M059J (cell line): ENCODE measurements at places on chromosomes 7 and 10. TPM values are rescaled to one million over a fixed set of nuclear protein-coding genes. Genes with fewer than 3 reads are reported as not detected.

DNA sequence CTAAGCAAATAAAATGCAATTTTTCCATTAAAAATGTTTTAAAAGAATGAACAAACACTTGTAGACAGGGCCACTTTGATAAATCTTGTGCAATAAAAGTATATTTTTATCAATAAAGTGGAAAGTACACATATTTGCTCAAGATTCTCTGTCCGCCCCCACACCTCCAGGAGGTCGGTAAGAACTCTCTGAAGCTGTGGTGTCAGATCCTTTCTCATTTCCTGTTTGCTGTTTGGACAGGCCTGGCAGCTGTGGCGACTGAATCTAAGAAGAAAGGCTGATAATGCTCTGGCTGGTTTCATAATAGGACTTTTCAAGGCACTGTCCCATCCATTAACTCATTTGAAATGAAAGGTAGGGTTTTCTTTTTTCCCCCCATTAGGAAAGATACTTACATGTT is 15.3 kb upstream of the ASB4 start:
- peak; percentile 47 for DNase-seq

DNA sequence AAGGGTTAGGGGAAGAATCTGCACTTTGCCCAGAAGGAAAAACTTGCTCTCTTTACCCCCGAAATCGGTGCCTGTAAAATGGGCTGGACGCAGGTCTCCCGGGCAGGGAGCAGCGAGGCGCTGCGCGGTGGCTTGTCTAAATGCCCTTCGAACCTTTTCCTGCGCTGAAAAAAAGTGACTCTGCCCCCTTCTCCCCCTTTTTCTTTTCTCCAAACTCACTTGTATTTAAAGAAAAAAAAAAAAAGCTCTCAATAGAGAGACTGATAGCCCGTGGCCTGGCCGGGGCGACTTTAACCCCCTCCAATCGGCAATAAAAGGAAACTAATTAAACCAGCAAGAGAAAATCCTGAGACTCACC is 286 bp downstream of the SP8 start:
- no peak for DNase-seq

DNA sequence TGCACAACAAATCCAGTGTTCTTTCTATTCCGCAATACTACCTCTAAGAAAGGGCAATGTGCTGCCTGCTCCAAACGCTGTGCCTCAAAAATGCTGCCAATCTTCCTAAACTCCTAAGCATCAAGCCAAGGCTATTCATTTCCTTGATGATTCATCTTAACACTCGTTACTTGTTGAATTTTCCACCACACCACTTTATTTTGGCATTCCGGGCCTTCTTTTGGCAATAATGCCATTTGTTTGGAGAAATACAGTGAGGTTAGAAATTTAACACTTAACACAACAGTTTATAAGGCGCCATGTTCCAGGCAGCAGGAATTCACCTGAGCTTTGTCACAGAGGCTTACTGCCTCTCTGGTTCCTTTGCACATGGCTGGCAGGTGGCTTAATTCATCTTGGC is 82.6 kb upstream of the ABCB5 start:
- peak; percentile 56 for DNase-seq

DNA sequence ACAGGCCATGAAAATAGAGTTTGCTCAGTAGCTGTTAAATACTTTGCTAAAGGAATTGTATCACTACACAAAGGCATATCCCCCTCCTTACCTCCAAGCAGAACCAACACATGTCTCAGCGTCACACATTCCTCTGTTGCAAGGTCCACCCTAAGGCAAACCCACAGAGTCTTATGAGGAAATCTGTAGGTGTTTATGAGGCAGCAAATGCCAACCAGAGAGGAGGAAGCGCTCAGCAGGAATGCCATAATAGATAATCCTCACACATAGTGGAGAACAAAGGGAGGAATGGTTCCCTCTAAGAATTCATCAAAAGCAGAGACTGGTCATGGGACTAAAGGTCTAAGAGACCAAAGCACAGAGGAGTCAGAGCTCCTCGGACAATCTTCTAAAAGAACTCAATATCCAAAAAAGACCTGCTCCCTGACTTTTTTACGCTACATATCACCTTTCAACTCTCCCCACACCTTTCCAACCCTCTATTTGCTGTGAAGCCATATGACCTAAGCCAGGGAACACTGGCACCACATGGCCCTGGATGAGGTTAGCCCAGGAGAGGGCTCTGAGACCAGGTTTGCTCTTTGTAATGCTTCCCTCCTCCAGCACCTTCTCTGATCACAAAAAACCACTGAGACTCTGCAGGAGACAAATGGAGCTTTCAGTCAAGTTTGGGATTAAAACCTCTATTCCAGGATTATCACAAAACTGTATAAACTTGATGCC is 7.3 kb downstream of the SLC25A13 start:
- peak; percentile 75 for DNase-seq

DNA sequence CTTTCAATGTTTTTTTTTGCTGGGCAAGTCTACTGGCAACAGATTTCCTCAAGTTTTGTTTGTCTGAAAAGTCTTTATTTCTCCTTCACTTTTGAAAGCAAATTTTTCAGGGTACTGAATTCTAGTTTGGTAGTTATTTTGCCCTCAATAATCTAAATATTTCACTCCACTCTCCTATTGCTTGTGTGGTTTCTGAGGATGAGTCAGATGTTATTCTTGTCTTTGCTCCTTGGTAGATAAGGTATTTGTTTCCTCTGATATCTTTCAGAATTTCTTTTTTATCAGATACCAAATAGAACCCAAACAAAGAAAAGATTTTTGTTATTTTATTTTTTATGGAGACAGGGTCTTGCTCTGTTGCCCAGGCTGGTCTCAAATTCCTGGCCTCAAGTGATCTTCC is 99.2 kb upstream of the MALRD1 start:
- DNase-seq: peak; percentile 7

GRCh38 chr10:23139677-23140076 is 44.3 kb downstream of the MSRB2 start:
- DNase-seq: no peak

The SPDYE16 gene
- total RNA-seq: 0.17 and 0.22 TPM in 2 replicates

DNA sequence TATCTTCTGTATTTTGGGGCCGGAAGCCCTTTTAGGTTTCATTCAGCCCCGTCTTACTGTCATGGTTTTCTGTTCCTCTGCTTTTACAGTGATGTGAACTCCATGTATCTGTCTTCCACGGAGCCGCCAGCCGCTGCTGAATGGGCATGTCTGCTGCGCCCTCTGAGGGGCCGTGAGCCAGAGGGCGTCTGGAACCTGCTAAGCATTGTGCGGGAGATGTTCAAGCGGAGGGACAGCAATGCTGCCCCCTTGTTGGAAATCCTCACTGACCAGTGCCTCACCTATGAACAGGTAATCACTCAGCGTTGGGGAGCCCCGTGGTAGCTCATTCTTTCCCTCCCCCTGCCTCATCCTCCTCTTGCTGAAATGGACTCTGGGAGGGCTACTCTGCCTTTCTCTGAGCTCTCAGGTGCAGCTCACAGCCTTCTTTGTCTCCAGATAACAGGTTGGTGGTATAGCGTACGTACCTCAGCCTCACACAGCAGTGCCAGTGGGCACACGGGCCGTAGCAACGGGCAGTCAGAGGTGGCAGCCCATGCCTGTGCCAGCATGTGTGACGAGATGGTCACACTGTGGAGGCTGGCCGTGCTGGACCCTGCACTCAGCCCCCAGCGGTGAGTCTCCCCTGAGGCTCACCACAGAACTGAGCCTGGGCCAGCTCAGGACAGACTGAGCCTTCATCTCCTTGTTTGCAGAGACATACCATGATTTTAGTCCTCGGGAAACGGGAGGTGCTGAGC is 5.7 kb downstream of the ZSWIM8 start:
- no peak for DNase-seq

DNA sequence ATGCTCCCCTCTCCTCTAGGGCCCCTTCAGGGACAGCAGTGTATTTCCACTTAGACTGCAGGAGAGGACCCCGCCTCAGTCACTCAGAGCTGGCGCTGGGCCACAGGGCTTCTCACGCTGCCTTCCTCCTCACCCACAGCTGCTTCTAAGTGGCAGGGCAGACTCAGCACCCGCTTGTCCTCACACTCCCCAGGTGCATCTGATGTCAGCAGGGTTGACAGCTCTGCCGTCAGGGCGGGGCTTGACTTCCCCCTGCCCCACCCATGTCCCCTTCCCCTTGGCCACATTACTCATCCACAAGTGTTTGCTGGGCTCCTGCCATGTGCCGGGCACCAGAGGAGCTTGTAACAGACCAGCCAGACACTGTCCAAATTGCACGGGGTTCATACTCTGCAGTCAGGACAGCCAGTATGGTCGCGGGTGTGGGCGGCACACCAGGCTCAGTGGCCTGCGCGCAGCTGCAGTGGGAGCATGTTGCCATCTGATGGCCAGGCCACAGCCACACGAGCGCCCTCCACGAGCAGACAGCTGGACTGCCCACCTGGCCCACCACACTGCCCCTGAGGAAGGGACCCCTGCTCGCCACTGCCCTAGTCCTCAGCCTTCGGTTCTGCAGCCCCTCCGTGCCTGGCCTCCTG is 29.3 kb upstream of the TTYH3 start:
- DNase-seq: no peak

The BAMBI gene
- 23.1 and 23.7 TPM in 2 replicates for total RNA-seq

DNA sequence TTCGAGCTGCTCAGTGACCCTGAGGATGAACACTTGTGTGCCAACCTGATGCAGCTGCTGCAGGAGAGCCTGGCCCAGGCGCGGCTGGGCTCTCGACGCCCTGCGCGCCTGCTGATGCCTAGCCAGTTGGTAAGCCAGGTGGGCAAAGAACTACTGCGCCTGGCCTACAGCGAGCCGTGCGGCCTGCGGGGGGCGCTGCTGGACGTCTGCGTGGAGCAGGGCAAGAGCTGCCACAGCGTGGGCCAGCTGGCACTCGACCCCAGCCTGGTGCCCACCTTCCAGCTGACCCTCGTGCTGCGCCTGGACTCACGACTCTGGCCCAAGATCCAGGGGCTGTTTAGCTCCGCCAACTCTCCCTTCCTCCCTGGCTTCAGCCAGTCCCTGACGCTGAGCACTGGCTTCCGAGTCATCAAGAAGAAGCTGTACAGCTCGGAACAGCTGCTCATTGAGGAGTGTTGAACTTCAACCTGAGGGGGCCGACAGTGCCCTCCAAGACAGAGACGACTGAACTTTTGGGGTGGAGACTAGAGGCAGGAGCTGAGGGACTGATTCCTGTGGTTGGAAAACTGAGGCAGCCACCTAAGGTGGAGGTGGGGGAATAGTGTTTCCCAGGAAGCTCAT is 1.1 kb downstream of the DDIT4 start:
- DNase-seq: no peak

GRCh38 chr7:116776610-116777289 is 85.6 kb upstream of the CAPZA2 start:
- peak; percentile 95 for DNase-seq

GRCh38 chr7:6639627-6640026 is 2.5 kb downstream of the ZNF316 start:
- no peak for DNase-seq

DNA sequence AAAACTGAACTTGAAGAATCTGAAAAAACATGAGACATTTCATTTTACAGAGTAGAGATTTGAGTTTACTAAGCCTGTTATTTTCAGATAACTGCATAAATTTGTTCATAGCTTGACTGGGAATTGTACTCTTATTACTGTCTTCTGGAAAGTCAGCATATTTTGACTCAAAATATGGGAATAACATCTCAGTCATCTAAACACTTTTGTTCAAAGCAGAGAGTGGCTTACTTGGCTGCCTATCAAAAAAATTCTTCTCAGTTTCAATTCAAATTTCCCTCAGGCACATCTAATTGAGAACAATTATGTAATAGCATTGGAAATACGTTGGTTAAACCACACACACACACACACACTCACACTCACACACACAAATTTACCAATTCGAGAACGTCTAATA is 384.6 kb downstream of the ARL4A start:
- peak; percentile 25 for DNase-seq

- no peak for DNase-seq
Measured at GRCh38 chr10:48241332-48241731, 33.2 kb downstream of the FRMPD2 start.

The JCAD gene
- total RNA-seq: not detected in 2 replicates

GRCh38 chr7:29765490-29765889 is 40.8 kb upstream of the WIPF3 start:
- no peak for DNase-seq

DNA sequence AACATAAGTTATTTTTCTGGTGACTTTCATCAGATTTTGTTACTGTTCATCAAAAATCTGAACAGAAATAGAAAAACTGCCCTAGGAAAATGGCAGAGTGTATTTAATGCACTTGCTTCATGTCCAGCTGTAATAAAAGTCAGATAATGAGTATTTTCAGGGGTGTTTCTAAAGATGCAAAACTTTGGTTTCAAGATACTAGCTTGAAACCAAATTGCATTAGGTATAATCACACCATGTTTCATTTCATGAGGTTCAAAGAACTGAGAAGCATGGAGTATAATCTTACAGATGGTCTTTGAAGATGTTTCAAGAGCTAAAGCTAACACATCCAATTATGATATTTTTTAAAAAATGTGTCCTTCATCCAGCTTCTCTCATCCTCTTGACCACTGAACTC is 128.9 kb downstream of the NRCAM start:
- DNase-seq: no peak

The LEP gene
- total RNA-seq: not detected in 2 replicates

DNA sequence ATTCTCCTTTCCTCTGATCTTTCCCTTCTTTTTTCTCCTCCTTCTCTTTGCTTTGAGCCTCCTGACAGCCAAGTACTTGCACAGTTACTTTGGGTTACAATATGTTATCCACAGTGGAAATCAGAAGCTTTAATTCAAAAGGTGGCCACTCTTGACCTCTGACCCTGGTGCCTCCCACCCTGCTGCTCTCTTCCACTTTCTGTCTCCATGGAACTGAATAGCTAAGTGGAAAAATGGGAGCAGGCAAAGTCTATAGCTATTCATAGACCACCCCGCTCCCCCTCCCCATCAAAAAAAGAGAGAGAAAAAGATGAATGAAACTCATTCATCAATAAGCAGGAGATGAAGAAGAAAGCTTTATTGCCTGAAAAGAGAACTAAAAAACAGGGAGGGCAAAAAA is 39.4 kb downstream of the PTN start:
- DNase-seq: no peak

DNA sequence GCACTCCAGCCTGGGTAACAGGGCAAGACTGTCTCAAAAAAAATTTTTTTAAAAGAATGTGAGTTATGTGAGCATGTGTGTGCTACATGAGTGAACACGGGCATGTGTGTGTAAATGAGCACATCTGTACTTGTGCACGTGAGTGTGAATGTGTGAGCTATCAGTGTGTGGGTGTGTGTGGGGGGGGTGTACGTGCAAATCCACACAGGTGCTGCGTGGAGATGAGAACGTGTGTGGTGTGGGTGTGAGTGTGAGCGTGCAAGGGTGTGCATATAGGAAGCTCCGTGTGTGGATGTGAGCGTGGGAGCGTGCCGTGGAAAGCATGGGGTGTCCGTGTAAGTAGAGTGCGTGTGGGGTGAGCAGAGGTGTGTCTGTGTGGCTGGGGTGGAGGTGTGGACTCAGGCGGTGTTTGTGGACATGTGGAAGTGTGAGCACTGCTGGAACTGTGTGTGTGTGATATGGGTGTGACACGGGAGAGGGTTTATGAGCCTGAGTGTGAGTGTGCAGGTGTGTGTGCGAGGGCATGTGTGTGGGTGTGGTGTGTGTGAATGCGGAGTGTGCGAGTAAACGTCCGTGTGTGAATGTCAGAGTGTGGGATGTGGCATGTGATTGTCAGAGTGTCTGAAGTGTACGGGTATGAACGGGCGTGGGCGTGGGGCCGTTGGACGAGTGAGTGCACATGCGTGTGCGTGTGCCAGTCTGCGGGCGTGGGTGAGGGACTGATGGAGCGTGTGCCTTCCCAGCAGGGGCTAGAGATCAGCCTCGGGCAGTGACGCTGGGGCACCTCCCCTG is 45.9 kb upstream of the TNRC18 start:
- no peak for DNase-seq
